ENCODE measurements at places on chromosomes 13 and 19. TPM values are rescaled to one million over a fixed set of nuclear protein-coding genes. Genes with fewer than 3 reads are reported as not detected.

Gene SPPL2B
- 80.3 TPM for total RNA-seq

Gene SAFB2
- 204 TPM for total RNA-seq

Gene PCDH9
- 279 TPM for total RNA-seq

Gene OR7D2
- total RNA-seq, result 1.7 TPM

Gene YJEFN3
- total RNA-seq, result 44.9 TPM

Gene HOMER3
- total RNA-seq, result 25.1 TPM

Gene CYP4F22
- not detected for total RNA-seq

DNA sequence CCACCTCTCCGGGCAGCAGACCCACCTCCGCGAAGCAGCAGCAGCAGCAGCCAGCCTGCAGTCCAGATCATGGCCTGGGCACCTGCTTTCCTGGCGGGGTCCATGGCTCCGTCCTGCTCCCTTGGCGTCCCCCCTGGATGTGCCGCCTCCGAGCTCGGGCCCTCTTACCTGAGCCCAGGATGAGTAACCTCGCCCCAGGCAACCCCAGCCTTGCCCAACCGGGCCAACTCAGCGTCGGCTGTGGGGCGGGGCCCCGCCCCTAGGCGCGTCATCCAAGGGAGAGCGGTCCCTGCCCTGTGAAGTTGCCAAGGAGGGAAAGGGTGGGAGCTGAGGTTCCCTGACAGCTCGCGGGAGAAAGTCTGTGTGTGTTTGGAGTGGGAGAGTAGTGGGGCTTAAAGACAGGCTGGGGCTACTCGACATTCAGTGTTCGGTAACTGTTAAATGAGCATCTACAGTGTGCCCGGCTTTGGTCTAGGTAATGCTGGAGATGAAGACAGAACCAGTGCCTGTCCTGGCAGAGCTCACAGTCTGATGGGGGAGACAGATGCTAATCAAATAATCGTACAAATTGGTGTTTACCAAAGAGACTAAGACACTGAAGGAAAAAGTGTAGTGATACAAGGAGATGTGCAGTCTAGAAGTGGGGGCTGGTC, at the start of gene LYPD3:
Gene LYPD3, minus strand, starts transcription at position 141 of the 653 bp plus-strand sequence. Its CDS starts 37 bp downstream, at position 104.
- no peak for DNase-seq

GRCh38 chr13:99255271-99255670, 2.9 kb downstream of the GPR18 start:
- no peak for DNase-seq

- no peak for DNase-seq
These were observed 323.6 kb downstream of the DLEU7 start for GRCh38 chr13:50519866-50520265.

- DNase-seq, result peak; percentile 39
These were observed 57.6 kb upstream of the ZNF507 start for GRCh38 chr19:32287811-32288227.

- no peak for DNase-seq
These were observed 40.3 kb upstream of the IPO5 start for GRCh38 chr13:97913206-97913605.

GRCh38 chr19:579842-580155, 7.4 kb downstream of the BSG start:
- no peak for DNase-seq

DNA sequence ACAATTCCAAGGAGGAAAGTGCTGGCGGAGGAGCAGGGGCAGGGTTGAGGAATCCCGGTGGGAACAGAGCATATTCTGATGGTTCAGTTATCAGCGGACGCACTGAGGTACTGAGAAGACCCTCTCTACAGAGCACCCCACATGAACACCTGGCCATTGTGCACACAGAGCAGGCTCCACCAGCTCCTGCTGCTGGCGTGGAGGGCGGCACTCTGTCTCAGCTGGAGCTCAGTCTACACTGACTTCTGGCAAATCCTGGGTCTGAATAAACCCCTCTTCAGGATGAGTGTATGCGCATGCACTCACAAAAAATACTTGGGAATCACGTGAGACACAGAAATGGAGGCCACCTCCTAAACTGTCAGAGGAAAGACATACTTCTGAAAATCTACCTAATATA, 114.4 kb upstream of the IRS2 start:
- DNase-seq, result no peak

DNA sequence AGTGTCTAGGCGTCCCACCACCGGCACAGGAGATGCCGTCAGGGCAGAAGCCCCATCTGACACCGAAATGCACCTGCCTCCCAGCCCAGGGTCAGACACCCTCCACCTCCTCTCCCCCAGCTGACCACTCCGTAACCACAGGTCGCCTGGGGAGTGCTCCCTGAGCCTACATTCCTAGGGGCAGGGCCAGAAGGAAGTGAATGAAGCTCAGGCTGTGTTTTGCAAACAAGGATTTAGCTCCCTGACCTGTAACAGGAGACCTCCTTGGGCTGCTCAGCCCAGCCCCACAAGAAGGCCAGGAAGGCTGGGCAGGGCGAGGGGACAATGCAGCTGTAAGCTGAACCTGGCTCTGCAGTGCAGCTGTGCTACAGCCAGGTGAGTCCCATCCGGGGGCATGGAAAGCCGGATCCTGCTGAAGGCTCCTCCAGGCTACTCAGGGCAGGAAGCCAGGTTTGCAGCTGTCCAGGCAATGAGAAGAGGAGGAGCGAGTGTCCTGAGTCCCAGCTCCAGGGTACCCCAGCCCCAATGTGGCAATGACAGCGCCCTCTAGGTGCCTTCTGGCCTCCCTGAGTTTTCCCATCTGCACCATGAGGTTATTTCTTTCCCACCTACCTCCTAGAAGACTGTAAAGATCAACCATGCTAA, 42.1 kb downstream of the RHPN2 start:
- no peak for DNase-seq

DNA sequence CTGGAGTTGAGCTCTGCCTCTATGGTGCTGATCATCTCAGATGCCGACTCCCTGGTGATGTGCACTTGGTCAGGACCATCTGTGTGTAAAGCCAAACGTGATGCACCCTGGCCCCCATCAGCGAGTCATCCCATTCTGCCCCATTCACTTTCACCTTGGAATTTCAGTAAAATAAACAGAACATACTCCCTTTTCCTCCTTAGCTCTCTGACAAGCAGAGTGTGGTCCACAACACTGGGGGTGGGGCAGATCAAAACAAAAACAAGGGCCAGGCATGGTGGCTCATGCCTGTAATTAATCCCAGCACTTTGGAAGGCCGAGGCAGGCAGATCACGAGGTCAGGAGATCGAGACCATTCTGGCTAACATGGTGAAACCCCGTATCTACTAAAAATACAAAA, 12.3 kb downstream of the CEACAM20 start:
- no peak for DNase-seq

DNA sequence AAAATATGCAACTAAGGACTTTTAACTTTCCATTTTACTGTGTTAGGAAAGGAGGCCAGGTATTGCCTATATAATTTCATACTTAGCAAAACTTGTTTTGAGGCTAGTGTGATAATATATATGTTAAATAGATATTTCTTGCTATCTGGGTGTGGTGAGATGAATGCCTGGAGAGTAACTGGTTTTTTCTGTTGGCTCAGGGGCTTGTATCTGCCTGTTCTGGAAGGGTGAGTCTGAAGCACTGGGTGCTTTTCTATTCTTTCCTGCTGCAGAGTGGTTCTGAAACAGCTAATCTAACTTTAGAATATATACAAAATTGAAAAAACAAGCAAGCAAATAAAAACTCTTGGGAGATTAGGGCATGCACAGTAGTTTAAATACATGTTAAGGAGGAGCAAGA, 64.6 kb upstream of the MYCBP2 start:
- DNase-seq, result no peak

DNA sequence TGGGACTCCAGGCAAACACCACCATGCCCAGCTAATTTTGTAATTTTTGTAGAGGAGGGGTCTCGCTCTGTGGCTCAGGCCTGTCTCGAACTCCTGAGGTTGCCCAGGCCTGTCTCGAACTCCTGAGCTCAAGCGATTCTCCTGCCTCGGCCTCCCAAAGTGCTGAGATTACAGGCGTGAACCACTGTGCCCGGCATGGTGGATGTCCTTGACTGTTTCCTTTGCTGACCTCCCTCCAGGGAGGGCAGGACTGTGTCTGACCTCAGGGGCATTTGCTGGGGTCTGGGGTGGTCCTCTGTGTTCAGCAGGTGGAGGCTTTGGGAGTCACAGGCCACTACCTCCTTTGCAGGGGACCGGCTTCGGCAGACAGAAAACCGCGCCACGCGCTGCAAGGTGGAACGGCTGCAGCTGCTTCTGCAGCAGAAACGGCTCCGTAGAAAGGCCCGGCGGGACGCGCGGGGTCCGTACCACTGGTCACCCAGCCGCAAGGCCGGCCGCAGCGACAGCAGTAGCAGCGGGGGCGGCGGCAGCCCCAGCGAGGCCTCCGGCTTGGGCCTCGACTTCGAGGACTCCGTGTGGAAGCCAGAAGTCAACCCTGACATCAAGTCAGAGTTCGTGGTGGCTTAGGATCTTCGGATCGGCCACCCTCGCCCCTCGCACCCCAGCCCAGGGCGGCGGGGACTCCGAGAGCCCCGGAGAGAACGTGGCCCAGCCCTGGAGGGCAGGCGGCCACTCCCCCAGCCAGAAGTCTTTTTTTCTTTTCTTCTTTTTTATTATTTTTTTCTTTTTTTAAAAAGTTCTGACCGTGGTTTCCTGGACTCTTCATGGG, 8.5 kb downstream of the MIDN start:
- DNase-seq, result no peak

GRCh38 chr19:18306888-18307260, 16.0 kb downstream of the LSM4 start:
- DNase-seq, result no peak

DNA sequence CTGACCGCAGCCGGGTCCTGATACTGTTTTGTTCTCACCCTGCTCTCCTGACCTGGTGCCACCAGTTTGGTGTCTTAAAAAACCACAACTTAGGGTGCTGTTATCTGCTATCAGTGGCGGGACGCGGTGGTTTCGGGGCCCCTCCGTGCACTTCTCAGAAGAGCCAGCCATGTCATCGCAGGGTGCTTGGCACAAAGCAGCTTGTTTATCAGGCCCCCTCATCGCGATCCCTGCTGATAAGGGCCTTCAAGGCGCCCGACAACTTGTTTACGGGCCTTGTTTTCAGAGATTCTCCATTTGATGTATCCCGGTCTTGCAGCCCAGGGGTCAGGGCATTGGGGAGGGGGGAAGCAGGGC, 58.1 kb upstream of the KLF2 start:
- no peak for DNase-seq

- DNase-seq, result no peak
These were observed 803.6 kb downstream of the DIAPH3 start for GRCh38 chr13:59360108-59360507.

GRCh38 chr13:74299721-74300120, 165.5 kb upstream of the KLF12 start:
- no peak for DNase-seq

DNA sequence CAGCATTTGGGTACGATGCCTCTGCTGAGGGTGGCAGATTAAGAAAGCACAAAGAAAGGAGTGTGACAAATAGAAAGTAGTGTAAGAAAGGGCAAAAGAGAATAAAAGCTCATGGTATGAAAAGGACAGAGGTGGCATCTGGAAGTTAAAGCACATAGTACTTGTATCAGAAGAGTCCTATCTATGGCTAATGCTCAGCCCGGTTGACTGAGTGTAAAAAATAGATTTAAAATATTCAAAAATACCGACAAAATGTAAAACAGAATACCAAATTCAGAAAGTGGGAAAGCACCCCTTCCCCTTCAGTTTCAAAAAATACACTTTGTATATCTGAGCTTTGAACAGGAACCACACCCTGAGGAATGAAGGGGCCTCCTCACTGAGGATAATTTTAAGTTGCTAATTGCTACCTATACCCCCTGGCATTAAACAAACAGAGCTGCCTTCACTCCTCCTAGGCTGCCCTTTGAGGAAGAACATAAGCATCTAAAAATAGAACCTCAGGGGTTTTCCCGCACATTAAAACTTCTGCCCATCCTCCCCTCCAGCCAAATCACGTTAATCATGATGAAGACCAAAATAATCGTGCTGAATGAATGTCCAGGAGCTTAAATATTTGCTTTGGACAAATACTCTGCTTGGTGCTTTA, 43.3 kb downstream of the DLEU7 start:
- no peak for DNase-seq

DNA sequence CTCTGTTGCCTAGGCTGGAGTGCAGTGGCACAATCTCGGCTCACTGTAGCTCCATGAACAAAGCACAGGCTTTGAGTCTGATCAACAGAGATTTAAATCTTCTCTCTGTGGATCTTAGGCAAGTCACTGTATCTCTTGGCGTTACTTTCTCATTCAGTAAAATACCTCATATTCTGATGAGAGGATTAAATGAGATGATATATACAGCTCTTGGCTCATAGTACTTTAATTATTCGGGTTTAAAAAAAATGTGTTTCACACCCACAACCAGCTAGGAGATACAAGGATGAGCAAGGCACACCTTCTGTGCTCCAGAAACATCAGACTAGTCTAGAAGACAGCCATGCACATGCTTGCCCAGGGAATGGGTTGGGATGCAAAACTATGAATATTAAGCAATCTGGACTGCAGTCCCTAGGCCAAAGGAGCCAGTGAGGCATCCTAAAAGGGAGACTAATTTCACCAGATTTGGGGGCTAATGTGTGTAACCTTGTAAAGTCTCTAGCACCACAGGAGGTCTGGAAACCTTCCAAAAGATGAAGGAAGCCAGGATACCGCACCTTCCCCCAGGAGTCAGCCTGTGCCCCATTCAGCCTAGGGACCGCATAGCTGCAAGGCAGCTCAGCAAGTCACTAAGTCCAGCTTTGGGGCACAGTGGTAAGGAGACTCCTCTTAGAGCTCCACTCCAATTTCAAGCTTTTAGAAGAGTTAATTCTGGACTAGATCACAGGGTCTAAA, 2.5 kb downstream of the VPS36 start:
- no peak for DNase-seq

GRCh38 chr19:38653028-38653571, 5.7 kb downstream of the ACTN4 start:
- no peak for DNase-seq

DNA sequence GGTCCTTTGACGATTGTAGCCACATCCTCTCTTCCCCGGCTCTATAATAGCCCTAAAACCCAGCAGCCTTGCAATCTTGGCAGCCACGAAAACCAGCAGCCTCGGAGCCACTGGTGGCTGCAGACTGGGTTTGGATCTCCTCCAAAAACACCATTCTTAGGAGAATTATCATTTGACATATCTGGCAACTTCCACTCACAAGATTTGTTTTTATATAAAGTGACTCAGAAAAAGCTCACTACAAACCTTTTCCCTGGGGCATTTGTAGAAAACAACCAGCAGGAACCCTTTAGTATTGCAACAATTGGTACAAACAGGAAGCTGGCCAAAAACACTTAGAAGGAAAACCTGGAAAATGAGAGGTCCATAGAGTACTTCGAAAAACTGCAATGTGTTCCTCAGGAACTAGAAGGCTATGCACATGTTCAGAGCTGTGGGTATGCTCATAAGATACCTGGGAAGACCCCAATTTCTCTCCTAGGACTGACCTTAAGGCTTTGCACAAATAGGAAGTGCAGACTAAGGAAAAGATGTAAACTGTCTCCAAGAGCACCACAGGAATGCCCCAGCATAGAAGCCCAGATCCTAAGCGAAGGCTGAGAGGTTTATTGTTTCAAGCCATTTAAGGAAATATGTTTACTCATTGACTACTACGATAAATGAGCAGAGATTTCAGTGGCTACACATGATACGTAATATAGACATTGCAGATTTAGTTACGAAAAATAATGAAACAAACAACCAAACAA, 71.2 kb downstream of the MYO16 start:
- no peak for DNase-seq
